ENCODE measurements at places on chromosomes 1 and 21.

- peak; percentile 88 for DNase-seq
These were observed 55.0 kb downstream of the S1PR1 start for GRCh38 chr1:101291562-101292380.

- no peak for DNase-seq
These were observed 17.5 kb upstream of the COL18A1 start for GRCh38 chr21:45387506-45387905.

GRCh38 chr1:167748906-167749305 is 27.1 kb downstream of the MPZL1 start:
- peak; percentile 39 for DNase-seq

DNA sequence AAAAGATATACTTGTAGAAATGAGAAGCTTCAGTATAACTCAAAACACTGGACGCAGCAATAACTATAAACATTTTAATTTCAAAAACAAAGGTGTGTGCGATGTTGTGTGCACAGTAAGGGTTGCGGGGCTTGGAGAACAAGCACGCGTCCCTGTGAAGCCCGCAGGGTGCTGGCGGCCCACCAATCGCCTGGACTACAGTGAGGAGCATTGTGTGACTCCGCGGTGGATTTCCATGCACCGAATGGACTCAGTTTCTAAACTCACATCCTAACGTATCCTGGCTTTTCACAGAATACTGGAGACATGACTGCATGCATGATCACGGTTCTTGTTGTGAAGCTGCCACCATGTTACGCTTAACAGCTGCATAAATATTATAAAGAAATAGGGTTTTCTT is 33.0 kb downstream of the NTPCR start:
- DNase-seq = no peak

- no peak for DNase-seq
These were observed 35.9 kb downstream of the LRRC71 start for GRCh38 chr1:156956333-156956732.

- DNase-seq = no peak
These were observed 122.5 kb downstream of the GLIS1 start for GRCh38 chr1:53616511-53616910.

DNA sequence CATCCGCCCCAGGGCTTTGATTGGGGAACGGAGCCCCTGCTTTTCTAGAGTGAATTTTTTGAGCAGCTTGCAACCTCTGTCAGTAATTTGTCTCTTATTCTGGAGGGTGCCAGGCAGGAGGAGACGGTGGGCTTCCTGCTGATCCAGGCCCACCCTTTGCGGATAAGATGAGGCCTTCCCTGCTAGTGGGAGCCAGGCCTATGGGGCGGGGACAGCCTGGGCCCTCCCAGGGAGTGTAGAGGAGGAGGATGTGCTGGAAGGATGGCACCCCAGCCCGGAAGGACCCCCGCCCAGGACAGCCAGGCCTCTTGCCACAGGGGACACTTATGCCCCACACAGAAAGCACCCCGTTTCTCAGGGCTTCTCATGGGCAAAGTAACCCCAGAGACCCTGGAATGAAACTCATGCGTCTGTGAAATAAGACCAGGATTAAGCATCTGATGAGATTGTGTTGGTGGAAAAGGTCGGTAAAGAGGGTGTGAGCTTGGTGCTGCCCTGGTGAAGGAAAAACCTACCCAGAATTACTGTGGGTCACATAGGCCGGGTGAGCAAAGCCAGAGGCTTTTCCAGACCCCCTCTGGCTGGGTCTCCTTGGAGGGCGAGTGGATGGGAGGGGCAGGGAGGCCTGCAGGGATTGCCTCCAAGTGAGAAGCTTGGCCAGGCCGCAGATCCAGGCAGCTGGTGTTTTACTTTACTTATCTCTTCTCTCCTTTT is 118.7 kb downstream of the SIK1 start:
- no peak for DNase-seq

DNA sequence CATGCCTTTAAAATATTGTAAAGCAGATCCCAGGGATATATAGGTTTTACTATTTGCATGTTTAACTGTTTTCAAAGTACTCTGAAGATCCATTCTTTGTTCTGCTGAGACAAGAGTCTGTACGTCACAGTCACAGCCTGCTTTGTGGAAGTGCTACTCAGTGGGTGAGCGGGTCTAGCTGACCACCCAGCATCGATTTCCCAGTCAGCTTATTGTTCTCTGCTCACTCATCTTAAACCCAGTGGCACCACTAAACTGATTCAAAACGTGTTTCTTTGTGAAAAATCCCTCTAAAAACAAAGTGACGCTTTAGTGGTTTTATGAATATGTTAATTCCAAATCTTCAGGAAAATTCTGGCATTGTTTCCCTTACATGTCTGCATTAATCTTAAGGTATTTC is 12.4 kb downstream of the PLPP3 start:
- DNase-seq = no peak

GRCh38 chr1:62746086-62746808 is 37.7 kb upstream of the ATG4C start:
- peak; percentile 64 for DNase-seq

- peak; percentile 93 for DNase-seq
These were observed 15.6 kb downstream of the RUNX3 start for GRCh38 chr1:24914226-24915069.

DNA sequence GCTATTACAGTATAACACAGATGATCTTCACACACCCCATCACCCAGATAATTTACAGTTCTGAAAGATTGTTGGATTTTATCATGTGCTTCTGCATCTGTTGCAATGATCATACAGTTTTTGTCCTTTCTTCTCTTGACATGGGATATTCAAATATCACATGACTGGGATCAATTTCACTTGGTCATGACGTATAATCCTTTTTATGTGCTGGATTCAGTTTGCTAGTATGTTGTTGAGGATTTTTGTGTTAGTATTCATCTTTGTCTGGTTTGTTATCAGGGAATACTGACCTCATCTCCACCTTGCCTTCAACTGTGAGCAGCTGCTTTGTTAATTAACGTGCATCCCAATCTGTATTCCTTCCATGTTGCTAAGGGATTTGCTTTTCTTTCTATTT is 44.7 kb upstream of the DISC1 start:
- no peak for DNase-seq

- no peak for DNase-seq
These were observed 42.1 kb upstream of the NEGR1 start for GRCh38 chr1:72324451-72324850.

DNA sequence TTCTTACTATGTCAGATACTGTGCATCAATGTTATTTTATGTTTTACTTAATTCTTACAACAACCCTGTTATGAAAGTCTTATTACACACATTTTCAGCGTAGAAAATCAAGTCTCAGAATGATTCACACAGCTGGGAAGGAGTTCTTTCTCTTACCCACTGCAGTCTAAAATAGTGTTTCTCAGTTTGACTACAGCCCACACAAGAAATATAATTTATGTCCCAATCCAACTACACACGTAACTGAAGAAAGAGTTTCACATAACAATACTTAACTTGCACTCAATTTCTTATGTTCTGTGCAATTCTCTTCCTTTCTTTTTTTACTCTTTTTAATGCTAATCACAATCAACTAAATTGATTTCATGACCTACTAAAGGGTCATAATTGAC is 252.8 kb upstream of the ADGRL2 start:
- DNase-seq = no peak

DNA sequence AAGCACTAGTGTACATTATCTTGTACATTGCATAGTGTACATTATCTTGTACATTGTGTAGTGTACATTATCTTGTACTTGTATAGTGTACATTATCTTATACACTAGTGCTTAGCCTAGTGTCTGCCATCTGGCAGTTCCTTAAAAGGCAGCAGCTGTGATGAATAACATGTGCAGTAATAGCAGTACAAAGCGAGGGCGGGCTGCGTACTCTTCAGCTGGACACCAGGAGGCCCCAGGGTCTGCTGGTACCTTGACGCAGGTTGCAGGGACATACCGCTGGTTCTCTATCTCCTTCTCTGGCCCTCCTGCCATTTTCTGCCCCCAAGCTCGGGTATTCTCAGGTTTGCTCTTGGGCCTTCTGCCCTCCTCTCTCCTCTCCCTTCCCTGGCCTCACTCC is 149.6 kb downstream of the SEC16B start:
- DNase-seq = no peak

Measured in M059J (cell line).